ENCODE measurements at places on chromosomes 5 and 9. TPM values are rescaled to one million over a fixed set of nuclear protein-coding genes. Genes with fewer than 3 reads are reported as not detected.
A peak's percentile ranks its signal among the peaks of the same experiment; 100 is the strongest.

The FOXD4L5 gene
- total RNA-seq = 0.25 TPM

The EIF4EBP3 gene
- 7.6 TPM for total RNA-seq

The ADGRD2 gene
- total RNA-seq = not detected

The PCDHA1 gene
- 0.07 TPM for total RNA-seq

DNA sequence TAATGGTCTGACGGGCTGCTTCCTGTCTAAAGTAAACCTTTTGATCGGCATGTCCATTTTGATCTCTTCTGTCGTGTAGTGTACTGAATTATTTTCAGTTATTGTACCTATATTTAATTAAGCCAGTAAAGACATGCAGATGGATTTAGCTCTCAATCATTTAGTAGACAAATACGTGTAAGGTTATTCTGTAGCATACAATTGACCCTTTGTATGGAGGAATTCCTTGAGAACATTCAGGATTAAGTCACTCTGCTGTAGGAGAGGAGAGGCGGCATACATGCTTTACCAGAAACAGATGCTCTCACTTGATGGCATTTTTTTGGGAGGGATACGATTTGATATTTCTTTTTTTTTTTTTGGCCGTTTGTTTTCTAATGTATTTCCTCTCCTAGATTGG is 141.0 kb downstream of the PBX3 start:
- no peaks in the 10 kb centered on the region for H3K36me3 ChIP-seq
- H3K4me1 ChIP-seq = no peaks in the 10 kb centered on the region
- no peak for DNase-seq
- H3K27ac ChIP-seq = no peak overlapping the region

DNA sequence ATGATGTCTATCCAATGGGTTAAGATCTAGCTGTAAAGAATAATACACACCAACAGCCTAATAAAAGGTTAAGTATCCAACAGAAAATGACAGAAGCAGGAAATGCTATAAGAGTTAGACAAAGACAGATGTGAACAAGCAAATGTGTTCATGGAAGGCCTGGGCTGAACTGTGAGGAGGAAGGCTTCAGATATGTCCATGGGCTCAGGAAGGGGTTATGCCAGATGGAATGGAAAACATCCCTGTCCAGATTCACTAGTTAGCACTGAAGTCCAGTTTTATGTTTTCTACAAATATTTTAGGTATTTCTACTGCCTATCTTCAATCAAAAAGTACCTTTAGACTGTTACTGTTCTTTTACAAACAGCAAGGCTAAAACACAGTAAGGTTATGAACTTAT is 27.1 kb downstream of the ERAP1 start:
- H3K27ac ChIP-seq = peak overlapping the region; percentile 2

DNA sequence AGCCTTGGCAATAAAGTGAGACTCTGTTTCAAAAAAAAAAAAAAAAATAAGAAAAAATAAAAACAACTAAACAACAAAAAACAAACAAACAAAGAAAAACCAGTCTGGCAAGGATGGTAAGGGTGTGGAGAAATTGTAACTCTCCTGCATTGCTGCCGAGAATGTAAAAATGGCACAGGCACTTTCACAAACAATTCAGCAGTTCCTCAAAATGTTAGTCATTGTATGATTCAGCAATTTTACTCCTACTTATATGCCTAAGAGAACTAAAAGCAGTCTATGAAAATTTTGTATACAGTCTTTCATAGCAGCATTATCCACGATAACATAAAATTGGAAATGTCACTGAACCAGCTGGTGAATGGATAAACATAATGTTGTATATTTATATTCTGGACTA is 280.4 kb downstream of the CDH9 start:
- H3K27ac ChIP-seq = no peak overlapping the region
- no peak for DNase-seq
- no peaks in the 10 kb centered on the region for H3K36me3 ChIP-seq
- H3K4me1 ChIP-seq = no peaks in the 10 kb centered on the region

DNA sequence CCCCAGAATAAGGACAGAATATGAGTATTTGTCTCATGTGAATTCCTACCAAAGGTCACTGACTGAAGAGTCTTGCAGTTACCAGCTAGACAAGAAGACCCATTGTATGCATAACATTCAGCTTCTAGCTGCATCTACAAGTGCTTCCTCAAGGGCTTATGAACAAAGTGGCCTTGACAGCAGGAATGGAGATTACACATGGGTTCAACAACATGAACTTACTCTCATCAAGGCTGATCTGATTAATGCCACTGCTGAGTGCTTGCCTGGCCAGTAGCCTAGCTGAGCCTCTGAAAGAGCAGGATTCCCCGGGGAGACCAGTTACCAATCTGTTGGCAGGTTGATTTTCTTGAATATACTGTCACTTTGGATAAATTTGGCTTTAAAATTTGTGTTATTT is 76.7 kb upstream of the CHD1 start:
- no peaks in the 10 kb centered on the region for H3K36me3 ChIP-seq
- H3K27me3 ChIP-seq = no peaks in the 10 kb centered on the region
- peaks cover 3% of the 10 kb centered on the region for H3K4me1 ChIP-seq

GRCh38 chr9:75071530-75072122 is 16.3 kb downstream of the NMRK1 start:
- H3K27me3 ChIP-seq = no peaks in the 10 kb centered on the region
- H3K36me3 ChIP-seq = no peaks in the 10 kb centered on the region
- no peaks in the 10 kb centered on the region for H3K4me1 ChIP-seq

DNA sequence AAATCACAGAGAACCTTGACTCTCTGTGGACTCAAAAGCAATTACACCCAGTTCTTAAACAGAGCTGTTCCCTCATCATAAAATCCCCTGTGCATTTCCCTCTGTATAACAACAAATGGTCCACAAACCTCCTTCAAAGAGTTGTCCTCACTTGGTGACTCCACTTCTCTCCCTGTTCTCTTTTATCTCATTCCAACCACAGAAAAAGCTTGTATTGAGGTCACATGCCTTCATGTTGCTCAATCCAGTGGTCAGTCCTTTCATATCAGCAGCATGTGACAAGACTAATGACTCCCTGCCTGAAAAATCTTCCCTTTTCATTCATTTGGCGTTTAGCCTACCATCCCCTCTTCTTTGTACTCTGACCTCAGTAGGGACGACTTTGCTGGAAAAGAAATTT is 158.0 kb downstream of the DEPDC1B start:
- H3K36me3 ChIP-seq = no peaks in the 10 kb centered on the region
- H3K27ac ChIP-seq = no peak overlapping the region
- peaks cover 15% of the 10 kb centered on the region for H3K4me1 ChIP-seq
- H3K4me3 ChIP-seq = no peak overlapping the region
- no peaks in the 10 kb centered on the region for H3K27me3 ChIP-seq

GRCh38 chr9:70873506-70873905 is 247.9 kb downstream of the TRPM3 start:
- H3K4me1 ChIP-seq = no peaks in the 10 kb centered on the region
- H3K27me3 ChIP-seq = no peaks in the 10 kb centered on the region
- DNase-seq = no peak
- no peak overlapping the region for H3K27ac ChIP-seq

GRCh38 chr5:6574537-6575245 is 58.2 kb downstream of the NSUN2 start:
- DNase-seq = no peak
- H3K36me3 ChIP-seq = no peaks in the 10 kb centered on the region
- H3K4me3 ChIP-seq = no peak overlapping the region
- no peak overlapping the region for H3K27ac ChIP-seq

DNA sequence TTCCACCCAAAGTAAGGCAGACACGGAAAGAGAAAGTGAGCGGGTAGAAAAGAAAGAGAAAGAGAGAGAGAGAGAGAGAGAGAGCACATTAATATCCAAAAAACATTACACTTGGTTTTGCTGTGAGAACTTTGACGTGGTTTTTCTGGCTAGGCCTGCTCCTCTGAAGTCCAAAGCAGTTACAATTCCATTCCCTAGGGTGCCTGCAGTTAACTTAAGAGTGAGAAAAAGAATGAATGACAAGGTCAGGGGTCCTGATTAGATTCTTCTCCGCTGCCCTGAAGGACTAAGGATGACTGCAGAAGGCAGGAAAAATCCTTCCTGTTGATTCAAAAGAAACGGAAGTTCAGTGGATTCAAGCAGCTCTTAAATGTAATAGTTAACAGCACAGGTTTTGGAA is 589.8 kb downstream of the PRELID2 start:
- no peaks in the 10 kb centered on the region for H3K4me1 ChIP-seq
- DNase-seq = no peak
- no peak overlapping the region for H3K27ac ChIP-seq

DNA sequence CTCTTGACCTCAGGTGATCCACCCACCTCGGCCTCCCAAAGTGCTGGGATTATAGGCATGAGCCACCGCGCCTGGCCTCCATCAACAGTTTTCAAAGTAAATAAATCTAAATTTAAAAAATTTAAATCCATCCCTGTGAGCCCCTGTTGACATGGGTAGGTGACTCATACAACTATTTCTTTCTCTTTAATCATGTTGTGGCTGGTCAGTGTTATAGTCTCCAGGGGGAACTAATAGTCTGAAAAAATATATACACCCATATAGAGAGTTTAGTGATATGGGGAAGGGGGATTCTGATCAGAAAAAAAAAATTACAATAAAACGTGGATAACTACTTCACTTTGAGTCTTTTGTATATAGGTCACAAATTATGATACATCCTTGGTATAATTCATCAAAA is 159.2 kb downstream of the ZNF608 start:
- DNase-seq = no peak
- H3K4me3 ChIP-seq = no peak overlapping the region
- H3K4me1 ChIP-seq = peaks cover 27% of the 10 kb centered on the region
- no peak overlapping the region for H3K27ac ChIP-seq
- no peaks in the 10 kb centered on the region for H3K36me3 ChIP-seq

- H3K27me3 ChIP-seq = no peaks in the 10 kb centered on the region
- no peaks in the 10 kb centered on the region for H3K36me3 ChIP-seq
- no peak for DNase-seq
- no peak overlapping the region for H3K4me3 ChIP-seq
Observed at GRCh38 chr5:70440-70839, 21.5 kb upstream of the PLEKHG4B start.

DNA sequence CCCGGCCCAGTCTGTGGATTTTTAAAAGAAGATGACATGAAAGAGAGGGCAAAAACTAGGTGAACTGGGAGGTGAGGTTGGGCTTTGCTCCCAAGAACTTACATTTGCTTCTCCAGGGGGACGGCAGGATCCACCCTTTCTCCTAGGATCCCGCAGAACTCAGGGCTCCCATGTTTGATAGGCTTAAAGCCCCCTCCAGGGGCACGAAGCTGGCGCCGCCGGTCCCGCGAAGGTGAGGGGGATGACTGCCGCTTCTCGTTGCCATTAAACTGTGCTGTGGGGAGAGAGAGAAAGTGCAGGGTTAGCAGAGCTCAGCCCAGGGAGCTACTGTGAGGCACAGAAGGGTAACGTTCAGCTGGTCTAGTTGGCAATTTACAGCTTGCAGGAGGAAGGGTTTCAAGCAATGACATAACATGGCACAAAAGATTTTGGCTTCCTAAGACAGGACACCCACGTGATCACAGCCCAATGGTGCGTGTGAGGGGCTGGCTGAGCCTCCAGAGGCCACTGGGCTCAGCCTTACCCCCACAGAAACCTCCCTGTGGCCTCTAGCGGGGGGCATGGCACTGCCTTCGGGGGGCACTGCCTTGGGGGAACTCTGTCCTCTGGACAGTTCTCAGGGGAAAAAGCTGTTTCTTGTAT is 52.0 kb upstream of the SLC25A51 start:
- no peak overlapping the region for H3K4me3 ChIP-seq
- peaks cover 24% of the 10 kb centered on the region for H3K4me1 ChIP-seq
- no peaks in the 10 kb centered on the region for H3K36me3 ChIP-seq
- H3K27ac ChIP-seq = no peak overlapping the region
- no peak for DNase-seq

GRCh38 chr9:652914-653313 is 188.6 kb upstream of the DMRT1 start:
- no peak overlapping the region for H3K4me3 ChIP-seq
- DNase-seq = no peak
- no peaks in the 10 kb centered on the region for H3K4me1 ChIP-seq
- H3K36me3 ChIP-seq = no peaks in the 10 kb centered on the region

GRCh38 chr9:77018969-77019235 is 553 bp upstream of the FOXB2 start:
- DNase-seq = no peak
- H3K4me1 ChIP-seq = no peaks in the 10 kb centered on the region
- H3K4me3 ChIP-seq = no peak overlapping the region

- H3K4me3 ChIP-seq = peak overlapping the region; percentile 59
- no peaks in the 10 kb centered on the region for H3K27me3 ChIP-seq
- H3K36me3 ChIP-seq = no peaks in the 10 kb centered on the region
- DNase-seq = no peak
- H3K4me1 ChIP-seq = peaks cover 6% of the 10 kb centered on the region
- H3K27ac ChIP-seq = no peak overlapping the region
Observed at GRCh38 chr5:172641359-172642050, 442 bp downstream of the NEURL1B start.

- no peak overlapping the region for H3K27ac ChIP-seq
- no peaks in the 10 kb centered on the region for H3K36me3 ChIP-seq
- no peak overlapping the region for H3K4me3 ChIP-seq
- no peaks in the 10 kb centered on the region for H3K27me3 ChIP-seq
- no peaks in the 10 kb centered on the region for H3K4me1 ChIP-seq
Observed at GRCh38 chr5:54845567-54845941, 139.8 kb downstream of the ESM1 start.

- H3K4me1 ChIP-seq = no peaks in the 10 kb centered on the region
- no peak overlapping the region for H3K4me3 ChIP-seq
- H3K36me3 ChIP-seq = no peaks in the 10 kb centered on the region
Observed at GRCh38 chr9:108813951-108814601, 41.7 kb downstream of the ACTL7B start.

GRCh38 chr9:88923653-88924288 is 67.5 kb upstream of the S1PR3 start:
- no peaks in the 10 kb centered on the region for H3K4me1 ChIP-seq
- no peak for DNase-seq
- no peaks in the 10 kb centered on the region for H3K36me3 ChIP-seq
- no peaks in the 10 kb centered on the region for H3K27me3 ChIP-seq
- H3K4me3 ChIP-seq = no peak overlapping the region

DNA sequence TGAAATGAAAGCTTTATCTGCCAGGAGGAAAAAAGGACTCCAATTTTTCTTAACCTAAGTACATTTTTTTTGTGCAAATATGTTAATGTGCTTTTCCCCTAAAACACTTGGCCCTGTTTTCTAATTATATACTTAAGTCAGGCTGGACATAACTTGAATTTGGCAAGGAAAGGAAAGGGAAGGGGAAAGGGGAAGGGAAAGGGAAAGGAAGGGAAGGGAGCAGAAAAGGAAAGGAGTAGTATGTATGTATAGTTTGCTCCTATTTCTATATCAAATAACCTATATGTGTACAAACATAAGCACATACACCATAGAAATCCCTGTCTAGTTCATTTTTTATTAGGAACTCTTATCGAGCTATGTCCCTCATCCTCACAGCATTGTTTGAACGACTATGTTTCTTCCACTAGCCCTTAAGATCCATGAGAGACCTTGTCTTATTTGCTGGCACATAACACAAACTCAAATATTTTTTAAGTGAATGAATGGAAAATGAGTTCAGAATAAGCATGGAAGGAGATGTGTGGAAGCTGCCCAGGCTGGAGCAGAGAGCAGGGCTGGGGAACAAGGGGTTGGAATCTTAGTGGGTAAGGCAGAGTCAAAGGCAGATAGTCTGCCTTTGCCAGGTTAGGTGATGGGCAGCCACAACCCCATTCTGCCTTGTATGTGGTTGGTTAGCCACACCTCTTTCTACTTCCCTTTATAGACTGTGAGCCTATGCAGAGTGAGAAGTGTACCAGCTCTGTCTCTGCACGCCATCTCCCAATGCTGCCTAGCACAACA is 70.0 kb downstream of the KLHL3 start:
- H3K4me3 ChIP-seq = no peak overlapping the region
- no peaks in the 10 kb centered on the region for H3K36me3 ChIP-seq
- H3K27ac ChIP-seq = no peak overlapping the region
- no peak for DNase-seq
- H3K27me3 ChIP-seq = no peaks in the 10 kb centered on the region

- H3K36me3 ChIP-seq = no peaks in the 10 kb centered on the region
- no peak overlapping the region for H3K27ac ChIP-seq
- peaks cover 7% of the 10 kb centered on the region for H3K4me1 ChIP-seq
- H3K4me3 ChIP-seq = no peak overlapping the region
- DNase-seq = no peak
Observed at GRCh38 chr9:28234894-28235277, 661.6 kb upstream of the C9orf72 start.
